ENCODE measurements at places on chromosomes 16 and 17.

GRCh38 chr17:42271006-42271778 is 5.0 kb downstream of the STAT5B start:
- no peak for DNase-seq

- DNase-seq = no peak
Measured at GRCh38 chr17:43213545-43213944, 1.9 kb downstream of the TMEM106A start.

DNA sequence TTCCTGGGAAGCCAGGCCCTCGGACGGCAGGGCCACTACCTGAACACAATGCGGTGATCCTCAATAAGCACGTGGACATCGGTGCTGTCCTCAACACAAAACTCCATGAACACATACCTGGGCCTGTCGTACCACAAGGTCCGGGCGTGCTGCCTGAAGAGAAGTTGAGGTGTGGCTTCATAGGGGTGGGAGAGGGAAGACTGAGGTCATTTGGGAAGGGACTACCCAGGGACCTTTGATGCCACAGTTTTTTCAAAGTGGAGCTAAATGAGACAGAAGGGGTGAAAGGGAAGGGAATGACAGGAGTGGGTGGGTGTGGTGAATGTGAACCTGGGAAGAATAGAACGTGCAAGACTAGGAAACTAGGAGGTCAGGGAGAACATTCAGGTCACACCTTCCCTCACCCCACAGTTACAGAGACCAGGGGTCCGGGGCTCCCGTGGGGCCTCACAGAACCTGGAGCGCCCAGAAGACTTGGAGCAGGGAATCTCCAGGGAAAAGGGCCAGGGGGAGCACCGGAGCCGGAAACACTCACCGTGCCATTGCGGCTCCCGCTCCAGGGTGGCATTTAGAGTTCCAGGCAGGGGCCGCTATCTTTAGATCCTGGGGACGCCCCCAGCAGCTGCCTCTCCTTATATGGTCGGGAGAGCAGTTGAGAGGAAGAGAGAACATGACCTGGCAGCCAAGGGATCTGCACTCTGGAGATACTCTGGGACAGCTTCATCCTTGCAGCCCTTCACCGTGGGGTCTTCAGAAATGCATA is at the start of gene PTGES3L:
PTGES3L (minus strand) TSS at position 570 of the 763 bp plus-strand sequence; CDS start at position 543, 27 bp downstream.
- peak; percentile 92 for DNase-seq

DNA sequence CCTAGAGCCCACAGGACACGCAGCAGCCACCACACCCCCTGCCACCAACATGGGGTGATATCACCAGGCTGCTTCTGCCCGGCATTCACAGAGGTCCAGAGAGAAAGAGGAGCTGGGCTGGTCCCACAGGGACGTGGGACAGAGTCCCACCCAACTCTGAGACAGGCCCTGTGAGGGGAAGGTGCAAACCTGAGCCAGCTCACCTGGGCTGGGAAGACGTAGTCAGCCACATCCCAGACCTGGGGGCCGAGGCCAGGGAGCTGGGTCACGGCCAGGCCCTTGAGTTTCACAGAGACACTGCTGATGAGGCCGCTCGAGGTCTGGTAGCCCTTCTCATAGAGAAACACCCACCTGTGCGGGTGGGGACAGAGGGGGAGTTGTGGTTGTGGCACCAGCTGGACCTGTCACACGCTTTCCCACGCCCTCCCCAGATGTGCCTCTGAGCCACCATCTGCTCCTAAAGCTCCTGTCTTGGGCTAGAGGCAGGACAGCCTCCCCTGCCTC is 11.2 kb downstream of the P2RX1 start:
- DNase-seq = no peak

DNA sequence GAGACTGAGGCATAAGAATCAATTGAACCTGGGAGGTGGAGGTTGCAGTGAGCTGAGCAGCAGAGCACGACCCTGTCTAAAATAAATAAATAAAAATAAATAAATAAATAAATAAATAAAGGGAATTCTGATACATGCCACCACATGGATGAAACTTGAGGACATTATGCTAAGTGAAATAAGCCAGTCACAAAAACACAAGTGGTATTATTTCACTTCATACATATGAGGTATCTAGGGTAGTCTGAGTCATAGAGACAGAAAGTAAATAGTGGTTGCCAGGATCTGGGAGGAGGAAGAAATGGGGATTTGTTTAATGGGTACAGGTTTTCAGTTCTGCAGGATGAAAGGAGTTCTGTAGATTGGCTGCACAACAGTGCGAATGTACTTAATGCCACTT is 16.3 kb downstream of the PIPOX start:
- no peak for DNase-seq

DNA sequence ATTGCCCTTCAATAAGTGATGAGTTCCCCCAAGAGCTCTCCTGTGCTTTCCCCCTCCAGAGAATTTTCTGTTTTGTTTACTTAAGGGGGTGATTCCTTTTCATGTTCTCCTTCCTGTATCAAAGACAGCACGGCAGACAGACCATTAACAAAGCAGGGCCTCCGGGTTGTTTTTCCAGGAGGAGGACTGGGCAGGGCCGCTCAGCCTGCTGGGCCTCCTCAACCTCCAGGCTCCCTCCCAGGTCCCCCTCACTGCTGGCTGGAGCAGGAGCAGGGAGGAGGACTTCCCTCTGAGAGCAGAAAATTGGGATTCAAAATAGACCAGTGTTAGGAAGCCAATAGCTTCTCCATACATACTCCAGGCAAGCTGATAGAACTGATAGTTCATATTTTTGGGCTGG is 20.4 kb downstream of the SDK2 start:
- no peak for DNase-seq

DNA sequence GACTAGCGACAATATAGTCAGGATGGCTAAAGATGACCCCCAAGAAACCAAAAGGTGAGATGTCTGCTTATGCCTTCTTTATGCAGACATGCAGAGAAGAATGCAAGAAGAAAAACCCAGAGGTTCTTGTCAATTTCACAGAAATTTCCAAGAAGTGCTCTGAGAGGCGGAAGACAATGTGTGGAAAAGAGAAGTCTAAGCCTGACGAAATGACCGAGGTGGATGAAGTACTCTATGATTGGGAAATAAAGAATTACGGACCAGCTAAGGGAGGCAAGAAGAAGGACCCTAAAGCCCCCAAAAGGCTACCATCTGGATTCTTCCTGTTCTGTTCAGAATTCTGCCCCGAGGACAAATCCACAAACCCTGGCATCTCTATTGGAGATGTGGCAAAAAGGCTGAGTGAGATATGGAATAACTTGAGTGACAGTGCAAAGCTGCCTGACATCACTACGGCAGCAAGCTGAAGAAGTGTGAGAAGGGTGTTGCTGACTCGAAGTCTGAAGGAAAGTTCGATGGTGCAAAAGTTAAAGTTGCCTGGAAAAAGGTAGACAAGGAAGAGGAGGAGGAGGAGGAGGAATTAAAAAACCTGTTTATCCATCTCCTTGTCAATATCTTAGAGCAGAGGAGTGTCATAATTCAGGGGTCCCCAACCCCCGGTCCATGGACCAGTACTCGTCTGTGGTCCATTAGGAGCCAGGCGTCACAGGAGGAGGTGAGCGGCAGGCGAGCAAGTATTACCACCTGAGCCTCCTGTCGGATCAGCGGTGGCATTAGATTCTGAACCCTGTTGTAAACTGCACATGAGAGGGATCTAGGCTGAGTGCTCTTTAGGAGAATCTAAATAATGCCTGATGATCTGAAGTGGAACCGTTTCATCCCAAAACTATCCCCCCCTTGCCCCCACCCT is 25.1 kb upstream of the ADGRG1 start:
- no peak for DNase-seq

DNA sequence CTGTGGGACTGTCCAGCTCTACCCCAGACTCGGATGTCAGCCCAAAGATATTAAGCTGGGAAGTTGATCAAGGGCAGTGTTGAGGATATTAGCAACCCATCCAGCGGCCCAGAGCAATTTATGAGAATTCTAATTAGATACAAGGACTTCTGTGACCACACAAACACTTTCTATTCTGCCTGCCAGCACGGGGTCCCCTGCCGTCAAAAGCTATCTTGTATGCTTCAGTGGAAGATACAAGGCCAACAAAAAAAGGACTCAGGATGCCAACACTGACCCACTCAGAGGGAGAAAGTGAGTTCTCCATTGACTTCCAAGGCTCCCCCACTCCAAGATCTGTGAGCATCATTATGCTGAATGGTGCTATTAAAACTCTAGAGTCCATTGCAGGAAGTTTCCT is 390.7 kb downstream of the GRIN2A start:
- DNase-seq = no peak

DNA sequence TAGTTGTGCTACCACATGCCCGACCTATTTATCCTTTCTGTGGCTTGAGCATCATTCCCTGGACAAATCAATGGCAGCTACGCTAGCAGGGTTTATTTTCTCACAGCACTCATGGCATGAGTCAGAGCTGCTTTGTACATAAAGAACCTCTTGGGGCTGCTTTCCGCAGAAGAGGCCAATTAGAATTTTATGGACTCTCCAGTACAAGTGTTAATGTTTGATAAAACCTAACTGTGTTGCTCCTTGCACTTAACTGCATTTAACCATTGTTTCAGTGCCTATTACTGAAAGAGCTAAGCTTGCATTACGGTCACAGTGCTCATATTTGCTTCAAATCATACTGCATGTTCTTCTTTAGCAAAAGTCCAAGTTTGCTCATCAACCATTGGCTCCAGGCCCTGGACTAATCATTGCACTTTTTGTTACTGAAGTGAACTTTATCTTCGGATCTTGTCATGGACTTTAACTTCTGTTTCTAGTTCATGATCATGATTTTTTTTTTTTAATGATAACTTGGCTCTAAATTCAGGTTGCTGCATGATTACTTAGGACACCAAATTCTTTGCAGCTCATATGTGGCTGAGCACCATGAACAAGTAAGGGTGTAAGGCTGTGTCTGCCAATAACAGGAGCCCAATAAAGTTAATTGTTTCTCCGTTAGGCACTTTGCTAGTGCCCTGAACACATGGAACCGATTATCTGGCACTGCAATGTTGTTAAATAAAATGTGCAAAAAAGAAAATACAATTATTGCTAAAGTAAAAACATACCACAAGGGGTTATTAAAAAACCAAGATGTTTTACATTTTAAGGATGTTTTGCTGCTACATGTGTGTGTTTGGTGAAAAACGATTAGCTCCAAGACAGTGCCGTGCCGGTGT is 492.2 kb downstream of the KCNJ2 start:
- no peak for DNase-seq

DNA sequence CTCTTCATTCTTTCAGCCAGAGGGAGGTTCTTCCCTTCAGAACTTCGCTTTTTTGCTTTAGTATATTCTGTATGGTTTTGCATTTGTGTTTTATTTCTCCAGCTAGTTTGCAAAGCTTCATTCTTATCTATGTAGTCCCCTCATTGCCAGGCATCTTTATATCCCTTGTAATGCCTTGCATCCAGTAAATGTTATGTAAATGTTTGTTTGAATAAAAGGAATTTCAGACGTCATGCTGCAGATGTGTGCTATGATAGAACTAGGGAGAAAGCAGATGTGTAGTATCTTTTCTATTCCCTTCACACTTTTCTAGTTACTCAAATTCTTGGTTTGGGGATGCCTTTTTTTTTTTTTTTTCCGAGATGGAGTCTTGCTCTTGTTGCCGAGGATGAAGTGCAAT is 62.6 kb upstream of the RASL10B start:
- DNase-seq = no peak

DNA sequence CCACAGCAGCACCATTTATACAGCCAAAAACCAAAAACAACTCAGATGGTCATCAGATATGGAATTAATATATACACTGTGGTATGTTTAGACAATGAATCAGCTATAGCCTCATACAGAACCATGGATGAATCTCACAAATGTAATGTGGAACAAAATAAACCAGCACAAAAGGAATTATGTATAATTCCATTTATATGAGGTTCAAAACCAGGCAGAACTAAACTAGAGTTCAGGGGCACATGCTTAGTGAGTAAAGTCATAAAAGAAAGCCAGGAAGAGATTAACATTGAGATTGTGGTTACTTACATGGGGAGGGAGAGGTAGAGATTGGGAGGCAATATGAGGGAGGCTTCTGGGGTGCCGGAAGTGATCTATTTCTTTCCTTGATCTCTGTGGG is 231.1 kb downstream of the COPRS start:
- no peak for DNase-seq

DNA sequence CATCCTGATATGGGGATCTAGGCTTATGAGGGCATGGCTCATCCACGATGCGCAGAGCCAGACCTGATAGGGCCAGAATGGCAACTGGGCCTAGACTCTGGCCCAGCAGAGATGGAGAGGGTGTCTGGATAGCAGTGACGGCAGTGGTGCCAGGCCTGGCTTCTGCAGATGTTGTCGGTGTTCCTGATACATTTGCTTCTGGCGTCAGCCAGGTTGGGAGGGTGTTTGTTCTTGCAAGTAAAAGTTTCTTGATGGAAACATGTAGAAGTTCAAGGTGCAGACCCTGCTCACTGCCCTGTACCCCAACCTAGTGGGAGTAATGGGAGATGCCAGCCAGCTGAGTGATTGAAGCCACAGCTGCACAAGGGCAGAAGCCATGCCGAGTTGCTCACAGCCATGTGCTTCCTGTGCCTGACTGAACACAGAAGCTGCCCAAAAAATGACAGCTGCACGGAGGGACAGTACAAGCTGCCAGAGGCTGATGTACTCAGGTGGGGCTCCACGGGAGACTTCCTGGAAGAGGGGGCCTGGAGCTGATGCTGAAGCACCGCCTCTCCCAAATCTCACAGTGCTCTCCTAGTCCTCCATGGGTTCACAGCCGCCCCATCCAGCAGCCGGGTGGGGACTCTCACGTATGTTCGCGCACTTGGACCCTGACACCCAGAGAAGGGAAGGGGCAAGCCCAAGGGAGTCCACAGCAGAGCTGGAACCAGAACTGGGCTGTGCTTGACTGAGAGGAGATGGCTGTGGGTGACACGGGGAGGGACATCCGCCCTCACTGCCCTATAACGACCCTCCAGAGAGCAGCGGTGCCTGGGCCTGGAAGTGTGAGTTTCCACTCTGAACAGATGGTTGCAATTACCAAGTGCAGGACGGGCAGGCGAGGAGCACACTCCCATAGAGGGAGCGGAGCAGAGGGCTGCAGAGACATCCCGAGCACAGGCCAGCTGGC is 78.7 kb downstream of the N4BP1 start:
- DNase-seq = no peak

DNA sequence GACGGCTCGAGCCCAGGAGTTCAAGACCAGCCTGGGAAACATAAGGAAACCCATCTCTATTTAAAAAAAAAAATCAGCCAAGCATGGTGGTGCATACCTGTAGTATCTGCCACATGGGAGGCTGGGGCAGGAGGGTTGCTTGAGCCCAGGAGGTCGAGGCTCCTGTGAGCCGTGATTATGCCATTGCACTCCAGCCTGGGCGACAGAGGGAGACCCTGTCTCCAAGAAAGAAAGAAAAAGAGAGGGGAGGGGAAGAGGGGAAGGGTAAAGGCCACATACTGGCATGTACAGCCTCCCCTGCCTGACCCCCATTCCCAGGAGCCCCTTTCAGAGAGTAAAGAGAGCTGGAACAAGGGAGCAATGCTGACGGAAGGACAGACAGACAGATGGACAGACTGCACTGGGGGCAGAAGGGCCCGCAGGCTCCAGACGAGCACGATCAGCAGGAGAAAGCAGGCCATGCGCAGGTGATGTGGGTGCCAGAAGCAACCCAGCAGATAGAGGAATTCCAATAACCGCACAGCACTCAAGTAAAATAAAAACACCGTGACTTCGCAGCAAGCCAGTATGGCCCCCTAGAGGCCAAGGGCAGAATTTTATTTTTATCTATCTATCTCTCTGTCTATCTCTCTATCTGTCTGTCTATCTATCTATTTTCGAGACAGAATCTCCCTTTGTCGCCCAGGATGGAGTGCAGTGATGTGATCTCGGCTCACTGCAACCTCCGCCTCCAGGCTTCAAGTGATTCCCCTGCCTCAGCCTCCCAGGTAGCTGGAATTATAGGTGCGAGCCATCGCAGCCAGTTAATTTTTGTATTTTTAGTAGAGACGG is 27.1 kb upstream of the SNN start:
- DNase-seq = peak; percentile 55

All from gastrocnemius medialis (tissue), 4 donors.